ENCODE measurements at places on chromosomes 11 and 22. TPM values are rescaled to one million over a fixed set of nuclear protein-coding genes. Genes with fewer than 3 reads are reported as not detected.

TMPRSS4 gene
- total RNA-seq, result not detected

PANX3 gene
- total RNA-seq, result not detected

LDHAL6A gene
- total RNA-seq, result not detected

C11orf16 gene
- not detected for total RNA-seq

ME3 gene
- total RNA-seq, result 31.8 TPM

CARD18 gene
- total RNA-seq, result not detected

Data from articular chondrocyte of knee joint (primary cell).